ENCODE measurements at places on chromosomes 3 and 15.

- H3K4me1 ChIP-seq: peaks cover 50% of the 10 kb centered on the region
- no peak overlapping the region for H3K27ac ChIP-seq
- H3K4me3 ChIP-seq: no peak overlapping the region
- no peak for DNase-seq
Measured at GRCh38 chr15:83200589-83200988, 7.0 kb downstream of the HDGFL3 start.

DNA sequence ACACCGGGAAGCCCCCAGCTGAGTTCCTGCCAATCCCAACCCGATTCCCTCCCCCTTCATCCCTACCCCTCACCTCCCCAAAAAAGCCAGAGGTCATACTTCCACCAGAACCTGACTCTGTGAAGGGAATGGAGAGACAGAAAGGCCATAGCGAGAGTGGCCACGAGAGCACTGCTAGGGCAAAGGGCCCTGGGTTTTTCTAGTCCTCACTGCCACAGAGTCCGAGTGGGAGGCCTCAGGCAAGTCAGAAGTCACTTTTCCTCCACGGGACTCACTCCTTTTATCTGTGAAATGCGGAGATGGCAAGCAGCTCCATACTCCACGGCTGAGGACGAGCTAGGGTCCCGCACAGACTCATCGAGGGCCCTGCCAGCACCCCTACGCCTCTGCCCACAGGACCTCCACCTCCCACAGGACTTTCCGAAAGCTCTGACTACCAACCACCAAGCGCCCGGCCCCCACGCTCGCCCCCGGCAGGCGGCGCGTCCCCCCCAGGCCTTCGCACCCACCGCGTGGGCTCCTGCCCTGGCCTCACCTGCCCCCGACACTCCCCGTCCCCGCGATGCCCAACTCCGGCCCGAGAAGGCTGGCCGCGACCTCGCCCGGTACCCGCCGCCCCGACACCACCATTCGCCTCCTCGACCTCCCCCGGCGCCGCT, 792 bp downstream of the ATP13A3 start:
- DNase-seq: no peak
- H3K27me3 ChIP-seq: no peaks in the 10 kb centered on the region
- H3K4me3 ChIP-seq: peak overlapping the region; percentile 86
- H3K27ac ChIP-seq: peak overlapping the region; percentile 92
- H3K36me3 ChIP-seq: peaks cover 12% of the 10 kb centered on the region

DNA sequence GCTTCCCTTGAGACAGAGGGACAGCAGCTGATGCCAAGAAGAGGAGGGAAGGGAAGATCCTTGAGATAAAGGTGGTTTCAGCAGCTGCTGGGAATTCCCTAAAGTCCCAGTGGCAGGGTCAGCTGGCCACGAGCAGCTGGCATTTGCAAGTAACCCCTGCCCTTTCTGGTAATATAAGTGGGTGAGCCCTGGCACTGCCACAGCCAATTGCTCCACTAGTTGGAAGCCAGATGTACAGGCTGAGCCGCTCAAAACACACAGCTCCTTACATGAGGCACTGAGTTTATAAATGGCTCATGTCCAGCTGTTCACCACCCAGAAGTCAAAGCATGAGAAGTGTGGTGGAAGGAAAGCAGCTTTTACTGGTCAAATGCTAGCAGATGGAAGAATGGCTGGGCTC, 35.4 kb downstream of the PRR20G start:
- peaks cover 11% of the 10 kb centered on the region for H3K4me1 ChIP-seq
- DNase-seq: no peak
- no peaks in the 10 kb centered on the region for H3K27me3 ChIP-seq
- no peaks in the 10 kb centered on the region for H3K36me3 ChIP-seq
- H3K27ac ChIP-seq: no peak overlapping the region

DNA sequence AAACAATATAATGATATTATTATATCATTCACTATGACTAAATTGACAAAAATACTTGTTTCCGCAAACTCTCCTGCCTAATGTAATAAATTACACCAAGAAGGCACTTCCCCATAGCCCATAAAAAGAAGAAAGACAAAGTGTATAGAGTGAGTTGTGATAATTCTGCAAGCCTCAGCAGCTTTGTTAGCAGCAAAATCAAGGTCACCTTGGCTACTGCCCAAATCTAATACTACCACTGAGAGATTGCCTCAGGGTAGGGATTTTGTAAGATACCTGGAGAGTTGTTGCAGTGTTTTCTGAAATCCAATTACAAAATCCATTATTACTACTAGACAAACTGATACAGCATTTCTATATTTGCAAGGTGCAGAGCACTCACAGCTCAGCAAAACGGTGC, 503.5 kb downstream of the FGF12 start:
- H3K4me1 ChIP-seq: peaks cover 5% of the 10 kb centered on the region
- H3K27me3 ChIP-seq: no peaks in the 10 kb centered on the region
- H3K27ac ChIP-seq: no peak overlapping the region
- H3K36me3 ChIP-seq: no peaks in the 10 kb centered on the region
- DNase-seq: peak; percentile 40

DNA sequence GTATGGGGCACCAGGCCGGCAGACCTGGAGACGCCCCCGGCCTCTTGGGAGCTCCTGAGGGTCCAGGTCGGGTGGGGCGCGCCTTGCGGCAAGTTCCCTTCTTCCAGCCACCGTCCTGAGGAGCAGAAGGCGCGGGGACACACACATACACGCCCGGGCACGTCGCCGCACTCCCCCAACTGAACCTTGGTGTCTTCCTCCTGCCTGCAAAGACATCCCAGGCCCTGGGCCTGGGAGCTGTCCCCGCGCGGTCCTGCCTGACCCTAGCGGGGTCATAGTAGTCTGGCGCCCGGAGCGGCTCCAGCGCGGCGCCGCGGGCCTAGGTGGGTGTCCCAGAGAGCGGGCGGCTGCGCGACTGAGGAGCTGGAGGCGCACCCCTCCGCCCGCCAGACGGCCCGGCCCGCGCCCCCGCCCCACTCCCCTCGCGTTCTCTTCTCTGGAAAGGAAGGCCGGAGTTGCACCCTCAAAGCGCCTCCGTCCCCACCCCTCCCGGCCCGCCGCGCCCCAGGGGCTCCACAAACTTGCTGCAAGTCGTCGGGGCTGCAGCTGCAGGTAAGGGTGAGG, 185.9 kb upstream of the LINGO1 start:
- no peaks in the 10 kb centered on the region for H3K4me1 ChIP-seq
- DNase-seq: no peak
- H3K4me3 ChIP-seq: no peak overlapping the region
- no peaks in the 10 kb centered on the region for H3K36me3 ChIP-seq
- H3K27ac ChIP-seq: no peak overlapping the region

DNA sequence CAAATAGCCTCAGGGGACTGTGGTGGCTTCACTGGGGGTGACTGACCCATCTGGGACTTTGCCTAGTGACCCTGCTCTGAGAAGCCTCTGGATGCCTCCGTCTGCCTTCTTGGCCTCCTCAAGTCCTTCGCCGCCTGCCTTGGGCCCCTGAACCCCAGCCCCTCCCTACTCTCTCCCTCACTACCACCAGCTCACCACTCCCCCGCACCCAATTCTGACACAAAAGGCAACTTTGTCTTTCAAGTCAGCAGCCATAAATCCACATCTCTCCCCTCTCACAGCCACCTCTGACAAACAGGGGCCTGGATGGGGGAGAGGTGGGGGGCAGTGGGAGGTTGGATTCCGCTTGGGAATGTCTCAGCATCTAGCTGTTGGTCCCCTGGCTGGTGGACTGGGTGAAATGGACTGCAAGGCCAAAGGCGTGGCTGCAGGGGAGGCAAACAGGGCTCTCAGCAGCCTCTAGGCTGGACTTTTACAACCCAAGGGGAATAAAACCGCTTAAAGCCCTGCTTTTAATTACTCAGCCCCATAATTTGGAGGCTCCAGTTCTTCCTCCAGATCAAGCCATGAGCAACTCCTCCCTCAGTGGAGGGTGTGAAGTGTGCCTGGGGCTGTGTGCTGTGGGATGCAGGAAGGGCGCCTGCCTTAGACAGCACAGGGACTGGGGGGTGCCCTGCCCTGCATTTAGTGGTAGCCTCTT, 33.4 kb downstream of the IGDCC3 start:
- DNase-seq: no peak
- no peak overlapping the region for H3K27ac ChIP-seq
- H3K27me3 ChIP-seq: peaks cover 27% of the 10 kb centered on the region
- no peaks in the 10 kb centered on the region for H3K4me1 ChIP-seq

DNA sequence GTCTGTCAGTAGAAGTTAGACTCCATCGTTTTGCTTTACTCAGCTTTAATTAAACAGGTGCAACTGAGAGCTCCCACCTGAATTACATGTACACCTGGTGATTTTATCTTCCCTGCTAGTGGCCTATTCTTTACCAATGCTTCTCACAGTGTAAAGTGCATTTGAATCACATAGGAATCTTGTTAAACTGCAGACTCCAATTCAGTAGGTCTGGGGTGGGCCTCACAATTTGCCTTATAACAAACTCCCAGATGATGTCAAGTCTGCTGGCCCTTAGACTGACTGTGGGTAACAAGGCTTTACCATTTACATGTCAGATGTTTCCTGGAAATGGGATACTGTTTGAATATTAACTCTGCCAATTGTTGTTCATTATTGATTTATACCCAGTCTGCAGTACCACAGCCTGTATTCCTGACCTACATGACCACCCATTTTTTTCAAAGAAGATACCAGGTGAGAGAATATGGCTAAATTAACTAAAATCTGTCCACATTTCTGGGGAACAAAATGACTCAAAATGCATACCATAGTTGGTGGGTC, 37.2 kb downstream of the CMSS1 start:
- no peak for DNase-seq
- H3K4me1 ChIP-seq: peaks cover 17% of the 10 kb centered on the region
- H3K27ac ChIP-seq: no peak overlapping the region
- no peaks in the 10 kb centered on the region for H3K27me3 ChIP-seq
- H3K4me3 ChIP-seq: no peak overlapping the region

DNA sequence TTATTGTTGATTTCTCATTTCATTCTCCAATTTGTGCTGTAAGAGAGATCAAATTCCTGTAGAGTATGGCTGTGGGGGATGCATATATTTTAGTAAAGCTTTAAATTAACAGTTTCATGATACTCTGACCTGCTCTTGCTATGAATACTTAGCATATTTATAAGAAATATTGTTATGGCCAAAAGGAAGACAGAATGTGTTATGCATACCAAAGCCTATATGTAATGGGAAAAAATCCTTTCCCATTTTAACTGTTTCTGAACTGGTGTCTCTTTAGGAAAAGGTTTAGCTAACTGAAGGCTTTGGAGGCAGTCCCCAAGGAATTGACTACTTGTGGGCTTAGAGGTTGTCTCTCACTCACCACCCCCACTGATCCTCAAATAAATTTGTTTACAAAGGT, 59.2 kb downstream of the CADPS start:
- H3K36me3 ChIP-seq: no peaks in the 10 kb centered on the region
- peak overlapping the region; percentile 41 for H3K27ac ChIP-seq
- no peak overlapping the region for H3K4me3 ChIP-seq
- no peaks in the 10 kb centered on the region for H3K27me3 ChIP-seq

GRCh38 chr15:74793135-74794028, 11.5 kb downstream of the CSK start:
- H3K36me3 ChIP-seq: peaks cover 13% of the 10 kb centered on the region
- H3K4me3 ChIP-seq: no peak overlapping the region
- H3K27me3 ChIP-seq: no peaks in the 10 kb centered on the region
- DNase-seq: peak; percentile 43

GRCh38 chr15:63884953-63885352, 51.2 kb upstream of the HERC1 start:
- no peaks in the 10 kb centered on the region for H3K36me3 ChIP-seq
- H3K4me3 ChIP-seq: no peak overlapping the region
- no peaks in the 10 kb centered on the region for H3K4me1 ChIP-seq
- no peaks in the 10 kb centered on the region for H3K27me3 ChIP-seq
- no peak overlapping the region for H3K27ac ChIP-seq

- no peaks in the 10 kb centered on the region for H3K27me3 ChIP-seq
- peak; percentile 49 for DNase-seq
- H3K36me3 ChIP-seq: peaks cover 9% of the 10 kb centered on the region
- no peak overlapping the region for H3K4me3 ChIP-seq
Measured at GRCh38 chr3:66490214-66490613, 10.6 kb downstream of the LRIG1 start.

GRCh38 chr3:14377838-14378169, 24.6 kb upstream of the SLC6A6 start:
- peaks cover 17% of the 10 kb centered on the region for H3K27me3 ChIP-seq
- H3K27ac ChIP-seq: no peak overlapping the region
- H3K4me1 ChIP-seq: peaks cover 4% of the 10 kb centered on the region
- no peak overlapping the region for H3K4me3 ChIP-seq

DNA sequence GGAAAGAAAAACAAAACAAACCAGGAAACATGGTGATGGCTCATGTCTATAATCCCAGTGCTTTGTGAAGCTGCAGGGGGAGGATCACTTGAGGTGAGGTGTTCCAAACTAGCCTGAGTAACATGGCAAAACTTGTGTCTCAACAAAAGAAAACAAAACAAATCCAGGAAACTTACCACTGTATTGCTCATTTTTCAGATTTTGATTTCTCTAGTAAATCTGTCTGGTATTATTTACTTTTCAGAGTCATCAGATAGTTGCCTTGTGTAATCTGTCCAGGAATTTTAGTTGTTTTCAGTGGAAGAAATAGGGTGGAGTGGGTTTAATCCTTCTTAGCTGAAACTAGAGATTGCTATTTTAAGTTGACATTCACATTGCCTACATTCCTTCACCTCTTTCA, 91.8 kb upstream of the ALCAM start:
- no peak overlapping the region for H3K4me3 ChIP-seq
- no peaks in the 10 kb centered on the region for H3K36me3 ChIP-seq
- H3K27ac ChIP-seq: peak overlapping the region; percentile 85
- peaks cover 22% of the 10 kb centered on the region for H3K4me1 ChIP-seq
- no peaks in the 10 kb centered on the region for H3K27me3 ChIP-seq

DNA sequence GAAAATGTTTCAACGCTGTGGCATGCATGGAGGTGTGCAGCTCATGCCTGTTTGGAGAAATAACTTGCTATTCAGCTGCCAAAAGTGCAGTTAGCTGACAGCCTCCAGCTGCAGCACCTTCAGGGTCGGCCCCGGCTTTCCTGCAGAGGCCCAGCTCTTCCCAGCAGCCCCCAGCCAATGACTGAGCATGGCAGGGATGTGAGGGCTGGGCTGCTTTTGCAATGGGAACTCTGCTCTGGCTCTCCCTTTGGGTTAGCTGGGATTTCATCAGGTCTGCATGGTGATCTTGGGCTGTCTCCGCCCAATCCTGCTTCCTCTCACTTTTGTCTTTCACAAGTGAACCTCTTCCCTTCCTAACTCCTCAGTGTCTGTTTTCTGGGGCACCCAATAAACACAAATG, 396.6 kb downstream of the EPHB1 start:
- H3K27ac ChIP-seq: no peak overlapping the region
- DNase-seq: no peak
- H3K4me1 ChIP-seq: no peaks in the 10 kb centered on the region
- H3K36me3 ChIP-seq: no peaks in the 10 kb centered on the region

GRCh38 chr3:104437131-104437750, 929.5 kb upstream of the ALCAM start:
- peaks cover 39% of the 10 kb centered on the region for H3K4me1 ChIP-seq
- no peak overlapping the region for H3K4me3 ChIP-seq
- DNase-seq: peak; percentile 54
- H3K27me3 ChIP-seq: no peaks in the 10 kb centered on the region

DNA sequence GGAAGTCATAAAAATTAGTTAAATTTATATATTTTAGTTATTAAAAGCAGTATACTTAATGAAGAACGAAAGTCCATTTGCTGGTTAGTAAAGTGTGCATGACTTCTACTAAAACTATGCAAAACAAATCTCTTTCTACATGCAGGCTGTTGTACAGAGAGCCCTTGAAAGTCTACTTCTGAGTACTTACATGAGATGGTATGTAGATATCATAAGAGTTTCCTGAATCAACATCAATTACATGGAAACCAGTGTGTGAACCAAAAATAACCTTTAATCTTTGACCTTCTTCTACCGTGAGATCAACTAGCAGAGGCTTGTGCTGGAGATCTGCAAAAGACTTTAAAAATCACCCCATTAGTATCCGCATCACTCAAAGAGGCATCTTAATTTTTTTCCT, 42.1 kb upstream of the SLC2A2 start:
- no peaks in the 10 kb centered on the region for H3K27me3 ChIP-seq
- H3K4me1 ChIP-seq: no peaks in the 10 kb centered on the region
- no peaks in the 10 kb centered on the region for H3K36me3 ChIP-seq
- no peak overlapping the region for H3K4me3 ChIP-seq

Data from MCF 10A (cell line).